ENCODE measurements at places on chromosomes 4 and X.

DNA sequence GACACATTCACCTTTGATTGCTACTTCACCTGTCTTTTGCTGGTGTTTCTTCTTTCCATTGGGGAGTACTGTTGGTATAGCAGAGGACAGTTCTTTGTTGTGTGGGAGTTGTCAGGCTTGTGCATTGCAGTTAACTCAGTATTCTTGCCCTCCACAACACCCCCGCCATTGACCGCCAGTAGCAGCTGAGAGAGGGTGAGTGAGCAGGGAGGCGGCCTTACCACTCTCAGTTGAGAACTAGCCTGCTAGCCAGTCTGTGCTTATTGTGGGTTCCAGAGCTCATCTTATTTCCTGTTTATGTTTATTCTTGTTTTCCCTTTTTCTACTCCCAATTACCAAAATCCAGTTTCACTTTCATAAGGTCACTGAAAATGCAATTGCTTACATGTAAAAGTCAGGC lies 52.2 kb downstream of the STIM2 start:
- no peak for DNase-seq

DNA sequence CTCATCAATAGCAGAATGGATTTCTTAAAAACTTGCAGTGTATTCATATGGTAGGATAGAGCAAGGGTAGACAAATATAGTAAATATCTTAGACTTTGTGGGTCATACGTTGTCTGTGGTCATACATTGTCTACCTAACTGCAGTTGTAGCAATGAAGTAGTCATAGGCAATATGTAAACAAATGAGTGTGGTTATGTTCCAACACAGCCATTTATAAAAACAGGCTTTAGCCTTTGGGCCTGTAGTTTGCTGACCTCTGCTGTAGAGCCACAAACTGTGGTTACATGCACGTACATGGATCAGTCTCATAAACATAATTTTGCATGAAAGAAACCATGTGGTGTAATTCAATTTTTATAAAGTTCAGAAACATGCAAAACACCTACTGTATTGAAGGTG lies 98.9 kb downstream of the LARP1B start:
- no peak for DNase-seq

- DNase-seq = no peak
These were observed 33.6 kb upstream of the JADE1 start for GRCh38 chr4:128775916-128776315.

GRCh38 chr4:146095091-146095690 lies 80.3 kb upstream of the LSM6 start:
- peak; percentile 25 for DNase-seq

- DNase-seq = no peak
These were observed 313.2 kb downstream of the PTTG2 start for GRCh38 chr4:38273407-38273806.
